Tibial nerve (tissue), 4 donors: ENCODE measurements at places on chromosomes 2 and 18. TPM values are rescaled to one million over a fixed set of nuclear protein-coding genes. Genes with fewer than 3 reads are reported as not detected.

CRYBA2 gene
- not detected for total RNA-seq

REG1B gene
- 9.0 TPM for total RNA-seq

TUBB8B gene
- total RNA-seq: not detected

STPG4 gene
- total RNA-seq: 0.30 TPM

GRCh38 chr18:63141778-63142176 lies 177.8 kb downstream of the BCL2 start:
- no peak for DNase-seq

DNA sequence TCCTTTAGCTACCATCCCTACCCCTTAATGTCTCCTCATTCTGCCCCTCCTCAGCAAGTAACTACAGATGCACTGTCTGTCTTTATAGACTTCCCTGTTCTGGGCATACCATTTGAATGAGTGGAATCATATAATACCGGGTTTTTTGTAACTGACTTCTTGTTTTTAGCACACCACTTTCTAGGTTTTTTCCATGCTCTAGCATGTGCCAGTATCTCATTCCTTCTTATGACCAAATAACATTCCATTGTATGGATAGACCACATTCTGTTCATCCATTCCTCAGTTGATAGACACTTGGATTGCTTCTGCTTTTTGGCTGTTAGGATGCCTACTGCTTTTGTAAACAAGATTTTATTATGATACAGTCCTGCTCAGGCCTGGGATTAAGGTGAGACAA lies 154.7 kb downstream of the TSN start:
- DNase-seq: no peak

DNA sequence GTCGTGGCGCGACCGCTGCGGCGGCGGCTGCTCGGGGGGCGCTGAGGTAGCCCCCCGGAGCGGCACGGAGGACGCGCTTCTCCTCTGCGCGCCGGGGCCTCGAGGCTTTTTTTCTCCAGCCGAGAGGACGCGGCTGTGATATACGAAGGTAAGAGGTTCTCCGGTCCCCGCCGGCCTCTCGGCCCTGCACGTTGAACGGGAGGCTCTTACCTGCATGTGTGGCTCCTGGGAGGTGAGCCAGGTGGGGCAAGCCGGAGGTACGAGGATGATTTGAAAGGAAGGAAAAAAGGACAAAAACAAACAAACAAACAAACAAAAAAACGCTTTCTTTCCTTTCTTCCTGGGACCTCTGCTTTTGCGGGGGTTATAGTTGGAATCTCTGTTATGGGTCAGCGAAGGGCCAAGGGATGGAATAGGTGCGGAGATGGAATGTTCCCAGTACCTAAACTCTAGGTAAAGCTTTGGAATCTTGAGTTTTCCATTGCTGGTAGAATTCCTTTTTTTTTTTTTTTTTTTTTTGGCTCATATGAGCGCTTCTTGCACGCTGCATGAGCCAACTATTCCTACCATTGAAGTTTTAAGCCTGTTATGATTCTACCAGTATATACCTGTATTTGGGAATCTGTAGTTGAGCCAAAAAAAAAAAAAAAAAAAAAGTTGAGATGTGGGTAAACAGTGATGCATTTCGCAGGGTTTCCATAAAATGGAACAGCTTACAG lies 674 bp downstream of the PTPN4 start:
- no peak for DNase-seq

DNA sequence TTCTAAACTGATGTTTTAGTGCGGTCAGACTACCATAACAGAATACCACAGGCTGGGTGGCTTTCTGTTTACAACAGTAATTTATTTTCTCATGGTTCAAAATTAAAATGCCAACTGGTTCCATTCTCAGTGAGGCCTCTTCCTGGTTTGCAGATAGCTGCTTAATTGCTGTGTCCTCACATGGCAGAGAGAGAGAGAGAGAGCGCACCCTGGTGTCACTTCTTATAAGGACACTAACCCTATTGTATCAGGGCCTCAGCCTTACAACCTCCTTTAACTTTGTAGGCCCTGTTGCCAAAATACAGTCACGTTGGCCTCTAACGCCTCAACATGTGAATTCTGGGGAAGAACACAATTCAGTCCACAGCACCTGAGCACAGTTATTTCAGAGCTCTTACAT lies 37.5 kb upstream of the ZNF385B start:
- DNase-seq: no peak

DNA sequence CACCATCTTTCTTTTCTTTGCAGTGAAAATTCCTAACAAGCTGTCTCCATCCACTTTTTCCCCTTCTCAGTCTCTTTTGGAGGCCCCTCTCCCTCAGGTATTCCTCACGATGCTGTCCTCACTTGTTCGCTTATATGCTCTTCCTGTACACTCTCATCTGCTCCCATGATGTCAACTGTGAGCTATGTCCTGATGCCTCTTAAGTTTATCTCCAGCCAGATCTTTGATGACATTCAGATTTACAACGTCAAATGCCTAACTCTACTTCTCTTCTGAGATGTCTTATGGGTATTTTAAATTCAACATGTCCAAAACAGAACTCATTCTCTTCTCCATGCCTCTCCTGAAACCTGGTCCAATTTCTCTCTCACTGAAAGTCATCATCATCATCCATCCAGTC lies 55.1 kb upstream of the SERTAD2 start:
- DNase-seq: no peak

GRCh38 chr2:8514796-8515758 lies 166.8 kb upstream of the ID2 start:
- no peak for DNase-seq

GRCh38 chr18:50638884-50639420 lies 79.1 kb downstream of the MAPK4 start:
- no peak for DNase-seq
